Bronchial smooth muscle cell (primary cell): ENCODE measurements at places on chromosomes 3 and 15. TPM values are rescaled to one million over a fixed set of nuclear protein-coding genes. Genes with fewer than 3 reads are reported as not detected.

Gene SAXO2
- 0.17 and 0.32 TPM in 2 replicates for total RNA-seq

Gene A4GNT
- total RNA-seq, result not detected in 2 replicates

Gene CD96
- under 0.01 TPM in 2 replicates for total RNA-seq

Gene NANOGP8
- total RNA-seq, result not detected in 2 replicates

Gene PYGO1
- 6.3 and 7.4 TPM in 2 replicates for total RNA-seq

Gene ATP1B3
- total RNA-seq, result 18.2 and 30.6 TPM in 2 replicates

Gene PPP1R14D
- not detected in 2 replicates for total RNA-seq

Gene DPPA4
- total RNA-seq, result not detected in 2 replicates

Gene PPM1L
- total RNA-seq, result 0.63 and 0.69 TPM in 2 replicates

Gene SMCO1
- total RNA-seq, result not detected in 2 replicates

Gene SLC15A2
- under 0.01 and 0.43 TPM in 2 replicates for total RNA-seq

Gene ARF4
- 91.3 and 147 TPM in 2 replicates for total RNA-seq

Gene HHLA2
- 0.09 TPM in 1 of 2 replicates, not detected in the other for total RNA-seq

Gene RSRC1
- total RNA-seq, result 41.1 and 47.4 TPM in 2 replicates

Gene EXD1
- total RNA-seq, result under 0.01 TPM in 1 of 2 replicates, not detected in the other

Gene SEMA7A
- 5.8 and 9.6 TPM in 2 replicates for total RNA-seq

Gene FBXO40
- total RNA-seq, result not detected in 2 replicates

Gene RETNLB
- total RNA-seq, result not detected in 2 replicates

Gene SNAP23
- total RNA-seq, result 61.5 and 71.6 TPM in 2 replicates

Gene TGM5
- not detected in 2 replicates for total RNA-seq

Gene GOLGA6L7
- not detected in 2 replicates for total RNA-seq

Gene PRKAR2A
- 19.2 and 23.5 TPM in 2 replicates for total RNA-seq

Gene CYP1A2
- not detected in 2 replicates for total RNA-seq

Gene C15orf39
- total RNA-seq, result 0.95 and 1.6 TPM in 2 replicates

Gene ONECUT1
- total RNA-seq, result not detected in 2 replicates

Gene ISL2
- total RNA-seq, result 1.1 and 6.7 TPM in 2 replicates

Gene GOLGA6L25
- total RNA-seq, result not detected in 2 replicates

Gene TRIM42
- not detected in 2 replicates for total RNA-seq

Gene NMNAT3
- 0.32 and 0.60 TPM in 2 replicates for total RNA-seq

Gene C3orf70
- 0.16 and 0.34 TPM in 2 replicates for total RNA-seq
